ENCODE measurements at places on chromosomes 11 and 22.
A peak's percentile ranks its signal among the peaks of the same experiment; 100 is the strongest.

GRCh38 chr11:73190557-73190885 is 27.6 kb upstream of the P2RY2 start:
- no peak for DNase-seq

GRCh38 chr11:112580864-112581263 is 320.2 kb upstream of the PLET1 start:
- no peak for DNase-seq

DNA sequence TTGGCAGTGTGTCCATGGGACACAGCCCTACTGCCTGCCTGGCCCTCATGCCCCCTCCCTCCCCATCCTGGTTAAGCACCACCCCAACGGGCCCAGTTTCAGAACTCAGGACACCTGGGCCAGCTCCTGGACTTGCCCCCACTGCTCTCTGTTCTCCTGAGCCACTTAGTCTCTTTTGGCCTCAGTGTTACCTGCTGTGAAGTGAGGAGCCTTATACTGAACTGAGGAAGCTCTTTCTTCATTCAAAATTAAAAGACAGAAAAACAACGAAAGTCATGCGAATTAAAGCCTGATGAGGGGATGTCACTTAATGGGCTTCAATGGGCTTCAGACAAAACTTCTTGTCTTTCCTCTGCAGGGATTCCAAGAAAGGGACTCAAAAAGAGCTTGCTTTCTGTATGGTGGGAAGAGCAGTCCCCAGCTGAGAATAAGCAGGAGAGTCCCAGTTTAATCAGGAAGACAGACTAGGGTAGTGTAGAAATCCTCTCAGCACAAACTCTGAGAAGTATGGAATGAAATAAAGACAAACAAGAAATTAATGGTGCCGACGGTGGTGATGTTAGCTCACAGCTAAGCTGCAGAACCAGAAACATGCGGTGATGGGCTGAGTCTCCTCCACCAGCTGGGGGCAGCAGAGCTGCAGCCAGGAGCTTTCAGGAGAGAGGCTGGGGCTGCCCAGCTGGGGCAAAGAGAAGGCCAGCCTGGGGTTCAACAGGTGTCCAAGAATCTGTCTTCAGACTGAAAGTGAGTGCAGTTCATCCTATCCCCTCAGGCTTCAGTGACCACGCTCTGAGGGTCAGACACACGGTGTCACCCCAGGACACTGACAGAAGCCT is 101.0 kb downstream of the GGTLC2 start:
- no peak for DNase-seq

DNA sequence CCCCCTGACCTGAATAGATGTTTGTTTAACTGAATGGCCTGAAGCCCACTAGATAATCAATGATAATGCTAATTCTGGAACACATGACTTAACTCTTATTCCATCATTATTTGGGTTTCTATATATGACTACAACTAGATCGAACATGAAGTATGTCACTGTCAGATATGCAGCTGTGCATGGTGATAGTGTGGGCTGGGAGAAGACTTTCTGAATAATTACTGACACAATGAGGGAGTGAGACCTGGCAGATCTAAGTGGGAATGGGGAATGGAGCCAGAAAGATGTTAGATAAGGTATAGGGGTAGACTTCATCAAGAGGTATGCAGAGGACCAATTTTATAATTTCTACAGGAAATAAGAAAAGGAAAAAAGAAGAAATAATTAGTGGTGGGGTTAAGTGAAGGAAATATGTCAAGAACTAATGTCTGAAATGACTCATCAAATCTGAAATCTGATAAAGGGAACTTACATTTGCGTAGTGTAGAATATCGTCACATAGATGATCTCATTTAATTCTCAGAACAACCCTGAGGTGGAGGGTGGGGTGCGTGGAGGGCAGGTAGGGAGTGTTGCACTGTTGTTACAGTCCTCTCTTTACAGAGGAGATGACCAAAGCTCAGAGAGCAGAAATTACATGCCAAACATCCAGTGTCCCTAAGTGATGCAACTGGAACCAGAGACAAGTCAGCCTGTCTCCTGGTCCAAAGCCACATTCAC is 68.2 kb upstream of the EED start:
- peak; percentile 39 for DNase-seq

- DNase-seq, result no peak
Measured at GRCh38 chr11:27394781-27395228, 31.8 kb upstream of the CCDC34 start.

DNA sequence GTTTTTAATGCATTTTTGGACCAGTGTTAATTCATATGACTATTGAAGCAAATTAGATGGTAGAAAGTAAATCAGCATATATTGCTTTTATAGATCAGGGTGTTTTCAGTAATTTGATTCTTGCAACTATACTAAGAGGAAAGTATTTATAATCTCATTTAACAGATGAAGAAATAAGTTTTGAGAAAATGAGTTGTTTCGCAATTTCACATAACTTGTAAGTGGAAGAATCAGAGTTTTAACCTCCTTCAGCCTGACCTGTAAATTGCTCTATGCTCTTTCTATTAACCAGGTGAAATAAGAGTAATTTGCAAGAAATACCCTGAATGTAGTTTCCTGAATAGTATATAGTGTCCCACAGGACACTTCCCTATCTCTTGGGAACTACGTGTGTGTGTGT is 1106.8 kb upstream of the RAG2 start:
- no peak for DNase-seq

DNA sequence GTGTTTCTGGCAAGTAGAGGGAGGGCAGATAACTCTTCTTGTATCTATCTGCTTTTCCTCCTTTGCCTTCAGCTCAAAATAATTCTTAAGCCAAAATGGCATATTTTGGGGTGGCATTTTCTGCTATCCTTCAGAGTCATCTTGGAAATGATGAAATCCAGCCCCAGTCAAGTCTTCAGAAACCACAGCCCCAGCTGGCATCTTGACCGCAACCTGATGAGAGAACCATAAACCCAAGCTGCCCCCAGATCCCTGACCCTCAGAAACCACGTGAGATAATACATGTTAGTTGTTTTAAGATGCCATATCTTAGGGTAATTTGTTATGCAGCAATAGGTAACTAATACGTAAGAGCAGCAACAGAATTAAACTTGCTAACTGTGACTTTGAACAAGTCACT is 15.1 kb upstream of the PAMR1 start:
- no peak for DNase-seq

DNA sequence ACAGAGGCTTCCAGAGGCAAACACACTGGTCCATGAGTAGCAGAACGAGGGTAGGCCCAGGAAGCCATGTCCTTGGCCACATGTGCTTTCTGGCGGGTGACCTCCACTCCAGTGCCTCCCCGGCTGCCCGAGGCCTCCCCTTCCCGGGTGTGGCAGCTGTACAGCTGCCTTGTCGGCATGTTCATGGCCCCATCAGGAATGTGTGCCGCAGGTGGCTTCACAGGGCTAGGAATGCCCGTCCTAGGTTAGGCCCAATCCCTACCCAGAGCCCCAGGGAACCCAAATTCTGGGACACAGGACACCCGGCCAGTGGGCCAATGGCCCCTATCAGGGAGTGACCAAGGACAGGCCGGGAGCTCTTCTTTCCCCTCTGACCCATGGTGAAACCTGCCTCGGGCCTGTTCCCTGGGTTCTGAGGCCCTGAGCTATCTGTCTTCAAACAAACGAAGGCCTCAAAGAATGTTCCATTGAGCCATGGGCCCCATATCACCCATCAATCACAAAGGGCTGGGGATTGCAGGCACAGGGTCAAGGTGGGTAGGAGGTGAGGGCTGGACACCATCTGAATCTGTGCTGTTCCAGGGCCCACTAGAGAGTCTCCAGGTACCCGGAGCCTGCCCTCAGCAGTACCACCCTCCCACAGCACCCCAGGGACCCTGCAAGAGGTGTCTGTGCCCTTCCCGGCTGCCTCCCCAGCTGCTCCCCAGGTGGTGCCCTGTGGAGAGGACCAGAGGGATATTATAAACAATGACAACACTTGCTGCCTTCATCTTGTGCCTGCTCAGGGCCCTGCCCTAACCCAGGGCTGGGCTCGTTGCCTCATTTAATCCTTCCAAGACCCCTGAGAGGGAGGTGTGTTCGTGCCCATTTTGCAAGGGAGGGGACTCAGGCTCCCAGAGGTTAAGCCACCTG is 4.0 kb upstream of the CDKN1C start:
- DNase-seq, result no peak

DNA sequence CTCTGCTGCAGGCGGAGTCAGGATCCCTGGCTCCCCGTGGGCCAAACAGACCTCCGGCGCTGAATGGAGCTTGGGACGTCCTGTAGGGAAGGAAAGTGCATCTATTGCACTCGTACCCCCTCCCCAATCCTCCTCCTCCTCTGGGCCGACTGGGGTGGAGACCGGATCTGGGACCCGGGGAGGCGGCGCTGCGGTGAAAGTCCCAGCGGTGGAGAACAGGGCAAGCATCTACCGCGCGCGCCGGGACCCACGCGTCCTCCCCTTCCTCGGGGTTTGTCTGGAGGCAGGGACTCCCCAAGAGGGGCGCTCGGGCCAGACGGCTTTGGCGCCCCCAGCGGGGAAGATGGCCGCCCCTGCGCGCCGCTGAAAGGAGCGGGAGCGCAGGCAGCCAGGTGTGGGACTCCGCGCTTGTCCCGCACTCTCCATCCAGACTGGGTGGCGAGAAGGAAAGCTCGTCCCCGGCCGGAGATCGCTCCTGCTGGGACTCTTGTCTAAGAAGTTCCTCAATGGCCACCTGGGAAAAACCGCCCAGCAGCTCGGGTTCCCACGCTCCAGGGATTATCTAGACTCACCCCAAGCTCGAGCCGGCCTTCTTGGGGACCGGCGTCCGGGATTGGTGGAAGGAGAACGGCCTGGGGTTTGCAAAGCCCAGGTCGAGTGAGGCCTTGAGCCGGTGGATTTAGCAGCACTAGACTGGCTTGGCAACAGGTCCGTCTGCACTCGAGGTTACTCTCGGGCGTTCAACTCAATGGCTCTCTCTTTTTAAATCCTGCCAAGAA is 718 bp downstream of the FADS2 start:
- no peak for DNase-seq

Data from stimulated activated CD8-positive, alpha-beta memory T cell treated with anti-CD3 and anti-CD28 coated beads, Interleukin-7, amount 100 ng/mL, for 4 hours (primary cell).